ENCODE measurements at places on chromosomes 7 and 10. TPM values are rescaled to one million over a fixed set of nuclear protein-coding genes. Genes with fewer than 3 reads are reported as not detected.

DNA sequence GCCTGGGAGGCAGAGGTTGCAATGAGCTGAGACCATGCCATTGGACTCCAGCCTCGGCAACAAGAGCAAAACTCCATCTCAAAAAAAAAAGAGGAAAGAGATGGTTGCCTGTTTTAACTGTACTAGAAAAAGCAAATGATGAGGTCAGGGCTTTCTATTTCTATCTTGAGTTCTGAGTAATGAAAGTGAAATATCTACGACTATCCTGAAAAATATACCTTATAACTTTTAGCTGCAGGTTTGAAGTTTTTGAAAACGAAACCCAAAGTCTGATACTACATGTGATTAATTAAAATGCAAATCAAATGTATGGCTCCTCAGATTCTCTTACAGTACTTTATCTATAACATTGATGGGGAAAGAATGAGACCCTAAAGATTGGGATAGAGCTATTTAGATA lies 636.2 kb upstream of the LRRN3 start:
- DNase-seq = no peak

GRCh38 chr7:54989453-54990225 lies 29.2 kb upstream of the EGFR start:
- DNase-seq = no peak

- no peak for DNase-seq
Observed at GRCh38 chr10:93954726-93955363, 38.9 kb upstream of the PLCE1 start.

GRCh38 chr10:45819552-45819951 lies 27.7 kb downstream of the AGAP4 start:
- DNase-seq = no peak

GRCh38 chr7:47905076-47905920 lies 43.0 kb downstream of the PKD1L1 start:
- no peak for DNase-seq

- DNase-seq = no peak
Observed at GRCh38 chr10:114541081-114541796, 116.8 kb downstream of the ABLIM1 start.

DNA sequence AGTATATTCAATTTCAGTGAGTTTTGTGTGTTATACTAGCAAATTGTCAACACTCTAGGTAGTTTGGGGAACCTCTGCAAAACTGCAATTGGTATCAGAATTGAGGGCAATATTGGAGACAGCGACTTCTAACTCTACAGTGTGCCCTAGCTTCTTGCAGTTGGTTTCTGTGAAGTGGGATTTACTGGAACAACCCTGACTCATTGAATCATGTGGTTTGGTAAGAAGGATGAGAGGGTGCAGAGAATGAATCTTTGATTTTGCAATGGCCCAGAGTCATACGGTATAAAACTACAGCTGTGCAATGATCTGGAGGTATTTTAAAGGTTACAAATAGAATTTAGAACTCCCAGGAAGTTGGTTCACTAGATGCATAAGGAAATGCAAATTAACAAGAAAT lies 129.1 kb upstream of the PPP1R3A start:
- no peak for DNase-seq

CCDC172 gene
- not detected for total RNA-seq

- DNase-seq = no peak
Observed at GRCh38 chr10:3700531-3701076, 84.4 kb downstream of the KLF6 start.

DNA sequence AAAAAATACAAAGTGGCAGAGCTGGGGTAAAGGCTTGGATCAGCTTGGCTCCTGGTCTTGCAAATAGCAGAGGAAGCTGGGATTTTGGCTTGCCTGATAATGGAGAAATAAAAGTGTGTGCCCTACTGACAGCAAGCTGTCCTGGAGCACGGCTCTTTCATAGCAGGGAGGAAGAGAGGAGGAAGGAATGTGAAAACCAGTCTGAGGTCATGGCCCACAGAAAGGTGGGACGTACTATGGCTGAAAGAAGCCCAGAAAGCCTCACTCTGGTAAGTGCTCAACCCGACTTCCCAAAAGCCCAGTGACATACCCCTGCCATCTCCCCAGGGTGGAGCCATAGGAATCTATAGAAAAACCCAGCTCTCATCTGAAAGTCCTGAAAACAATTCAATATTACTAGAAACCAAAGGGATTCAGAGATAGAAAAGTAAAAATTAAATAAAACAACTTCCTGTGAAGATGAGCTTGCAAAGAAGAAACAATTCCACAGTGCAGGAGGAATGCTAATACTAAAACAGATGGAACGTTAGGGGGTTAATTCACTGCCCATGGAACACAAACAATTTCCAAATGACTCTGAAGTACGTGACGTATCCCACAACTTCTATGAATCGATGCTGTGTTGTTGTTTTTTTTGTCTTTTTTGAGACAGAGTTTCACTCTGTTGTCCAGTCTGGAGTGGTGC lies 246.7 kb upstream of the PTN start:
- DNase-seq = no peak
